NCI-H526 treated with DMSO at 0.1 percent for 48 hours (cell line): ENCODE measurements at places on chromosomes 5 and 9.

DNA sequence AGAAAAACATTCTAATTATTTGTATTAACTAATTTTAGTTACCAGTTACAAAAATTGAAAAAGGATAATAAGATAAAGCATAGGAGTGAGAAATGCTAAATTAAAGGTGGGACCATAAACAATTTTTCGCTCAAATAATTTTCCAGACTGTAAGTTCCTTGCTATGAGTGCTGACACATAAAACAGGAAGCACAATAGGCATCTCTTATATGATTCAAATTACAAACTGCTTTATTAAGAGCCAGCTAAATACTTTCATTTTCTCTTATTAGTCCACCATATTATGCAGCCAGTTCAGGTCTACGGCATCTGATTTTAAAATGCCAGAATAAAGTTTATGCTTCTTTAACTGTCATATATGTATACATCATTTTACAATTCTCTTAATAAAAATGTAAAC lies 4.4 kb downstream of the RC3H2 start:
- DNase-seq, result no peak

DNA sequence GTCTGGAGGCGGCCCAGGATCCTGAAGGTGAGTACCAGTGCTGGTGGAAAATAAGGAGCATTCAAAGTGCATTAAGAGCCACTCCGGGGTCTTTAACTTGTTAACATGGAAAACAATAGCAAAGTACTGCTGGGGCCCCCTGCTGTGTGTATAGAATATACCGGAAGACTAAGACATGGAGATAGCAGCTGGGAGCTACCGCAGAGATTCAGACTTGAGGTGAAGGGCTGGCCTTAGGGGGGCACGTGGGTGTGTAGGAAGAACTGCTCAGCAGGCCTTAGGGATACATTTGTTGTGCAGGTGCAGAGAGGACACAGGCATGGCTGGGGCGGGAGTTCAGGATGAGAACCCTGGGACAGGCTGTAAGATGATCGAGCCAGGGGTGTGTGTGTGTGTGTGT lies 1.2 kb upstream of the DMRT1 start:
- DNase-seq, result no peak

DNA sequence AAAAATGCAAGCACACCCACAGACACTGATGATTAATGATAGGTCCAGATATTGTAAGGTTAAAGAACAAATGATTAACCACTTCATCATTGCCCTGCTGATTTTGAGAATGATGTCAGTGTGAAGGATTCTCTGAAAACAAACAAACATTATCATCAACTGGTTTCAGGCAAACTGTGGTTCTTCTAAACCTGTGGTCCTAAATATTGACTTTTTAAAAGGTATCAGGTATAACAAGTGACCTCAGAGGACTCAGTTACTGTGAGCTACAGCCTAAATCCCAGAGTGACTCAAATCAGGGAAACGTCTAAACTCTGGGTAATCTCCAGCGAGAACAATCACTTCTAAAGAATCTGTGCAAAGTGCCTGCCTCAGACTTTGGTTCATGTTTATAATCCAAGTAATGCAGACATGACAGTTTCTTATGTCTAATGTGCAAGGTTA lies 172.3 kb upstream of the CDH6 start:
- DNase-seq, result no peak

GRCh38 chr5:140725799-140726471 lies 25.7 kb downstream of the ZMAT2 start:
- no peak for DNase-seq

DNA sequence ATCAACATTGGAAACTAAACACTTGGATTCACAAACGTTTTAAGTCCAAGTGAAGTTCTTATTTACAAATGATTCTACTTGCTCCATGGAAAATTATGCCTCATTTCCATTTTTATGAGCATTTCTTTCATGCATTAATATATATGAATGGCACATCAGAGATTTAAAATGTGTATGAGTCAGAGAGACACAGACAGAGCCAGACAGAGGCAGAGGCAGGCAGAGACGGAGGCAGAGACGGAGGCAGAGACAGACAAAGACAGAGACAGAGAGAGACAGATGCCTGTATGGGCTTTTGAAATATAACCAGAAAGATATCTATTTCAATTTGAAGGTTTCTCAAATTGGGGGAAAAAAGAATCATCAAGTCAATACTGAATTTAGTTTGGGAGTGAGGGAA lies 649.0 kb downstream of the PTPRD start:
- no peak for DNase-seq

DNA sequence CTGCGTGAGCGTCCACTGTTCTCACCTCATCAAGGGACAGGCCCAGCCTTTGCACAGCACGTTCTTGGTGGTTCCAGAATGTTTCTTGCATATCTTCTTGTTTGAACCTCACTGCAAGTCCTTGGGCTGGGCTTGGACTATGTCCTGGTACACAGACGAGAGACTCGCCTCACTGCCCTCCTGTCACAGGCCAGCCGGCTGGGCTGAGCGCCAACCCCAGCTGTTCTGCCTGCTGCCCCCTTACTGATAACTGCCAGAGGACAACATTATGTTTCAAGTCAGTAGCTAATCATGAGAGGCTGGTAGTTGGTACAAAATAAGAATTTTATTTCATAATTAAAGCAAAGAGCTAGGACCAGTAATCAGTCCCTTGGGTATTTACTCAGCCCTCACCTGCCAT lies 52.8 kb upstream of the LRRTM2 start:
- DNase-seq, result no peak
